ENCODE measurements at places on chromosomes 16 and 17.

- DNase-seq: no peak
Observed at GRCh38 chr16:7997966-7998365, 592.3 kb downstream of the TMEM114 start.

- no peak for DNase-seq
Observed at GRCh38 chr17:10992106-10992880, 154.4 kb upstream of the PIRT start.

DNA sequence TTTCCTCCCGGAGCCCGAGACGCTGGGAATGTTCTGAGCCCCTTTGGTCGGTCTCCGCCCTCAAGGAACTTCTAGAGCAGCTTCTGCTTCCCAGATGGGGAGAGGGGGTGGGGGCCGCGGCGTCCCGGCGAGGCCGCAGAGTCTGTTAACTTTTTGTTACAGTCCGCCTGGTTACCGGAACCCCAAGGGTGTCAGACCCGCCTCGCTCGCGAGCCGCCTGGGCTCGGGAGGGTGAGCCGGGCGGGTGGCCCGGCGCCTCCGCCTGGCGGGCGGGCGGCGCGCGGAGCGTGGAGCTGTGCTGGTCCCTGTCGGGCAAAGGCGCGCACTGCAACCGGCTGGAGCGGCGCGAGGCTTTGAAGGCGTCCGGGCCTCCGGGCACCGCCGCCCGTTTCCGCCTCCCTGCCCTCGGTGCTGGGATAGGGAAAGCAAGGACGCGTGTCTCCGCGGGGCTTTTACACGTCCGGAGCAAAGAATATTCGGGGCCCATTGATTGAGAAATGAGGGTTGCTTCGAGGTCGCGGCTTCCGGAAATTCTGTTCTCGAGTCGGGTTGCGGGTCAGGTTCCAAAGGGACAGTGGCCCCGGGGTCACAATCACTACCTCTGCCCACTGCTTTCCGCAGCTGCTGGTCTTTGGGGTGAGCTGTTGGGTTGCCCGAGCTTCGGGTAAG, 1.7 kb downstream of the HS3ST3B1 start:
- peak; percentile 51 for DNase-seq

- no peak for DNase-seq
Observed at GRCh38 chr17:30345089-30345433, 11.2 kb upstream of the TMIGD1 start.

- no peak for DNase-seq
Observed at GRCh38 chr17:81990836-81991683, 13.6 kb downstream of the ASPSCR1 start.

DNA sequence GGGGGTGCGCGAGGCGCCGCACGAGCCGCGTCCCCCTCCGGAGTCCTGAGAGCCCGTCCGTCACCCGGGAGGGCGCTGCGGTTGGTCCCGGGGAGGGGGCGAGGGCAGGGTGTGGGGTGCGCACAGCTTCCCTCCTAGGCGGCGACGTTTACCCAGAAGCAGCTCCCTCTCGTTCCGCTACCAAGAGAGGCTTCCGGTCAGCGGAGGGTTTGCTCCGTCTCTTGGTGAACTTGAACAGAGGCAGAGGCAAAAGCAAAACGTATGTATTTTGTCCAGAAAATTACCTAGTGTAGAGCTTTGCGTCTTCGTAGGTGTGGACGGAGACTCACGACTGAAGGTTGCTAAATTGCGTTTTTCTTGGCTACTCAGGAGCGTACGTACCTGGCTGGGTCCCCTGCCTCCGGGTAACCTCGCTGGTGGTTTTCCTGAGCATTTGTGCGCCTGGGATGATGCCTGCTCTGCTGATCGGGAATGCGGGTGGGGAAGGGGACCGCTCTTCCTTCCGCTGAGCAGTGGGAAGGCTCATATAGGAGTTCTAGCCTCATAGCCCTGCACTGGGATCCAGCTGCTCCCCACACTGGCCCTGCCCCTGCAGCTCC, 833 bp downstream of the WSCD1 start:
- no peak for DNase-seq

GRCh38 chr17:65027305-65027704, 29.2 kb downstream of the GNA13 start:
- no peak for DNase-seq

DNA sequence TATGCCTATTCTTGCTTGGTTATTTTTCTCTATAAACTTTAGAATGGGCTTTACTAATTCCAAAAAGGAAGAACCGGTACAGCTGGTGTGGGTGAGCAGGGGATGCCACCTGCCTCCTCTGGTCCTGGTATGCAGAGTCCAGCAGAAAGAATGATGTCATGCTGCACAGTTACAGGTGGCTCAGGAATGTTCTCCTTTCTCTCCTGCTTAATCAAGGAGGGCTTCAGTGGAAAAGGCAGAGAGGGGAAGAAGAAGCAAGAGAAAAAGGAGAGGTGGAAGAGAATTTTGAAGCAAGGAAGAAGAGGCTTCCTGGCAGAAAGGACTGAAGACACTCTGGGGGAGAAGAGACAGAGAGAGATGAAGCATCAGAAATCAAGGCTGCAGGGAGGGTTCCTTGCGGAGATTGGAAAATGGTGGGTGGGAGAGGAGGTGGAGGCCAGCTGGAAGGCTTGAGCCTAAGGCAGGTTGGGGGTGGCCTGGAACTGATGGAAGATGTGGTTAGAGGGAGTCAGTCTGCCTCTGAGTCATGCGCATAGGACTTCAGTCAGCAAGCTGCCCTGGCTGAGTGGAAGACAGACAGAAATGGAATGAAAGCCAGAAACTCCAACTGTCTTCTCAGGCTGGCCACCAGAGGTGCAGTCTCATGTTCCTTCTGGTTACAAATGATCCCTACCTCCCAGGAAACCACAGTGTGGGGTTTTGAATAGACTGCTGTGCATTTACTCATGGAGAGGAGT, 64.6 kb upstream of the CRHR1 start:
- peak; percentile 59 for DNase-seq

GRCh38 chr16:883781-884180, 83.2 kb upstream of the GNG13 start:
- no peak for DNase-seq

GRCh38 chr16:10321407-10322387, 64.2 kb upstream of the ATF7IP2 start:
- DNase-seq: no peak
